ENCODE measurements at places on chromosomes 13 and 19.
A peak's percentile ranks its signal among the peaks of the same experiment; 100 is the strongest.

DNA sequence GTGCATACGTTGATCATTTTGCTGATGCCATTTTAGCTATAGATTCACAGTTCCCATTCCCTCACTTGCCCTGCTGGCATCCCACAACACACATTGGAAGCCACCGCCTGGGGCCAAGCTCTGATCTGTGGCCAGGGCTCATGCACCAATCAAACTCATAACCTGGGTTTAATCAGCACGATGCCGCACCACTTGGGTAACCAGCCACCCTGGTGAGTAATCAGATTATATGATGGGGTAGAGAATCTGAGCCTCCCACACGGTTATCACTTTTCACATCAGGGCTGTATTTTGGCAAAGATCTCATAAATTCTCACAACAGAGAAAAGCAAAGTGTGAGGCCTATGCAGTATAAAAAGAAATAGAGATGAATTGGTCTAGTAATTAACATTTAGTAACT lies 66.0 kb upstream of the TNFRSF19 start:
- no peak for DNase-seq

- DNase-seq, result no peak
Measured at GRCh38 chr13:77919921-77920294, 1.3 kb upstream of the EDNRB start.

- no peak for DNase-seq
Measured at GRCh38 chr13:30392681-30393045, 29.6 kb upstream of the UBE2L5 start.

GRCh38 chr13:73955977-73956500 lies 178.2 kb downstream of the KLF12 start:
- no peak for DNase-seq

GRCh38 chr13:31610270-31610998 lies 128.9 kb upstream of the RXFP2 start:
- DNase-seq, result peak; percentile 2

- DNase-seq, result no peak
Measured at GRCh38 chr19:7738023-7738422, 6.1 kb upstream of the CLEC4G start.

- DNase-seq, result peak; percentile 76
Measured at GRCh38 chr13:28181413-28181812, 43.1 kb downstream of the PAN3 start.

DNA sequence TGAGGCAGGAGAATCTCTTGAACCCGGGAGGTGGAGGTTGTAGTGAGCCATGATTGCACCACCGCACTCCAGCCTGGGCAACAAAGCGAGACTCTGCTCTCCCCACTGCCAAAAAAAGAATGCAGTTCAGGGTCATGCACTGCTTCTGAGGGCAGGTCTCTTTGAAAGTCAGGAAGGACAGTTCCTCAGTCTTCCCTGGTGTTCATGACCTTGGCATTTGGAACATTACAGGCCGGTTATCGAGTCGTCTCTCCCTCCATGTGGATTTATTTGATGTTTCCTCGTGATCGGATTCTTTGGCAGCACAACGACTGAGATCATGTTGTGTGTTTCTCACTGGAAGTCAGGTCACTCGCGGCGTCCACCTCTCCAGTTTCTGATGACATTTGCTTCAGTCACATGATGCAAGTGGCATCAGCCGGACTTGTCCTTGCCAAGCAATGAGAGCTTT lies 17.2 kb downstream of the FGF21 start:
- peak; percentile 19 for DNase-seq

DNA sequence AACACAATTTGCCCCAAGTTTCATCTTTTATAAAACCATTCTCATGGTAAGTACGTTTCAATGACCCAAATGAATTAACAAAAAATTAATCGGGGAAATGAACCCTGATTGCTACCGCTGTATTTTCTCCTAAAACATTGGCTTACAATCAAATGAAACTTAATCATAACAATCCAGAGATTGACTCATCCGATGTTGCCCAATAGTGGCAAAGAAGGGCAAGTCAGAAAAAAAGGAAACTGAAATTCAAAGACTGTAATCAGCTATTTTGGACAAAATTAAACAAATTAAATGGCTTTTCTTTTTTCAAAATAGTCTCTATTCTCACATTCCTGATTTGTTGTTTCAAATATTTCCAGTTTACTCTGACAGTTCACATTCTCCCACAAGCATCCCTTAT lies 3.9 kb upstream of the ACOD1 start:
- peak; percentile 46 for DNase-seq

- DNase-seq, result peak; percentile 93
Measured at GRCh38 chr13:107835339-107836018, 379.9 kb downstream of the LIG4 start.

- peak; percentile 54 for DNase-seq
Measured at GRCh38 chr13:98717256-98717655, 35.2 kb downstream of the SLC15A1 start.

DNA sequence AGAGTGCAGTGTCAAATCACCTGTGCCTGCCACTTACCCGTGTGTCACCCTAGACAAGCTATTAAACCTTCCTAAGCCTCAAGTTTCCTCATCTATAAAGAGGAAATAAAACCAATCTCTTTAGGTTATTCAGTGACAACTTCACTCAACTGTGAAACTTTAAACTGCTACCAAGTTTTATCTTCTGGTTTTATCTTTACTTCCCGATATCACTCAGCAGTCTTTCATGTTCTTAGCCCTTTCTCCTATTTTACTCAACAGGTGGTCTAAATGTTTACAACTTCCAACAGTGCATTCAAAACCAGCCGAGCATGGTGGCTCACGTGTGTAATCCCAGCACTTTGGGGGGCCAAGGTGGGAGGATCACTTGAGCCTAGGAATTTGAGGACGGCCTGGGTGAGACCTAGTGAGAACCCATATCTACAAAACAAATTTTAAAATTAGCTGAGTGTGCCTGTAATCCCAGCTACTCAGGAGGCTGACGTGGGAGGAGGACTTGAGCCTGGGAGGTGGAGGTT lies 59.6 kb downstream of the GPALPP1 start:
- DNase-seq, result peak; percentile 13

DNA sequence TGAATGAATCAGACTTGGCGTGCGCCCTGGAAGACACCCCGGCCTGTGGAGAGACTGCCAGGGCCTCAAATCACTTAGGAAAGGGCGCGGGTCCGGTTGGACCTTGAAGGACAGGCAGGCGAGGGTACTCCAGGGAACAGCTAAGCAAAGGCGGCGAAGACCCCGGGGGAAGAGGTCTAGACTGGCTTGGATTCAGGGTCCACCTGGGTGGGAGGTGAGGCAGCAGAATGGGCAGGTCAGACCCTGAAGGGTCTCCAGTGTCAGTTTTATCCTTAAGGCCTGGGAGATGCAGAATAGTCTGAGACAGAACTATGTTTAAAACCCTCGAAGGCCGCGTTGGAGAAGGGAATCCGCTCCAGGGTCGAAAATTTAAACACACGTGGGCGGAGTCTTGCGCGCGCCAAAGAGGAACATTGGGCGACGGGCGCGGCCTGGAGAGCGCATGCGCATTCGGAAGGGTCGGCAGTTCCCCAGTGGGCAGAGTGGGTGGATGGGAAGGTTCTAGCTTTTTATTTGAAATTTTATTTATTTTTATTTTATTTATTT lies 567 bp upstream of the SMG9 start:
- no peak for DNase-seq

DNA sequence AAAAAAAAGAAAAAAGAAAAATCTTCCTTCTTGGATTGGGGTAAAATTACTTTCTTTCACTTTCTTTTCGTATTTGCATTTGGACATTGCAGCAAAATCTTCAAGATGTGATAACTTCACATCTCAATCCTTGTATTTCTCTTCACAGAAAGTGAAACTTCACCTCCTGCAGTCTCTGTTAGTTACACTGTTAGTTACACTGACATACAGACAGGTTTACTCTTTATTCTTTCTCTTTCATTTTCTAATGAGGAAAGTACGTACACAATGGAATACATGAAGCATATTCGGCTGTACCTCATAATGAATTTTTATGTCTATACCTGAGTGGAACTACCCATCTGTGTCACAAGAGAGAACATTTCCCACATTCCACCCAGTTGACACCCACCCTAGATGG lies 459.1 kb upstream of the GPC6 start:
- DNase-seq, result no peak

GRCh38 chr19:47228937-47229675 lies 1.9 kb downstream of the BBC3 start:
- no peak for DNase-seq

DNA sequence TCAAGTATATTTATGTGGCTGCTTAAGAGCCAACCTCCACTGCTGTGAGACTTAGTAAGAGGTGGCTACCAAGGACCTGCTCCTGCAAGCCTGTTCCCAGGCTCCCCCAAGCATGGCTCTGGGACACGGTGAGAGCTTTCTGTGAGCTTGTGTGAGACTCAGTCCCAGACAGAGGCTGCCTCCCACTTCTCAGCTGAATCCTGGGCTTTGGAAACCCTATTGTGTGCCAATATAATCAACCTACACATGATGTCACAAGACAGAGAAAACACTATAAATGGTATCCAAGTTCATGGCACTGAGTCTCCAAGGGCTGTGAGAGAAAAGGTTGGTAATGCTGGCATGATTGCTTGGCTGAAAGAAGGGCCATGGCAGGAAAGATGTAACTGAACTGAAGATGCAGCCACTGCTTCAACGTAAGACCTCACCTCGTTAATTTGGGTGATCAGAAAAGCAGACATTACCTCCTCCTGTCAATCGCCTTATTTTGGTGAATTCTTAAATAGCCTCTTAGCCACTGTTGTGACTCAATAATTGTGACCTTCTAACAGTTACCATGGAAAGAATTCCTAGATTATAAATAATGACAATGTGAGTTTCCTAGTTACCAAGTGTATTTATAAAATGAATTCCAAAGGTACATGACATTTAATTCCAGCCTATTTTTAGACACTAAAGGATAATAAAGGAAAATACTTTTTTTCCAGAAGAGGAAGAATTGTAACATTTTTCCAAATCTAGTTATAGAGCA lies 332.0 kb downstream of the IRS2 start:
- DNase-seq, result no peak

GRCh38 chr13:39692660-39693438 lies 37.4 kb downstream of the COG6 start:
- DNase-seq, result no peak

- DNase-seq, result peak; percentile 64
Measured at GRCh38 chr19:14400951-14401431, 18.1 kb downstream of the DDX39A start.

- DNase-seq, result no peak
Measured at GRCh38 chr13:40031031-40031430, 375.6 kb downstream of the COG6 start.

- DNase-seq, result no peak
Measured at GRCh38 chr19:4597278-4597974, 37.9 kb upstream of the SEMA6B start.

- DNase-seq, result peak; percentile 73
Measured at GRCh38 chr19:20237773-20238623, 71.0 kb downstream of the ZNF486 start.

GRCh38 chr13:113298043-113298945 lies 1.3 kb downstream of the LAMP1 start:
- DNase-seq, result no peak

GRCh38 chr19:48740164-48740972 lies at the start of gene RASIP1:
TSS of gene RASIP1 (minus strand) at chr19:48740610. CDS start at chr19:48740282, 328 bp downstream.
- DNase-seq, result no peak

GRCh38 chr19:56838909-56839651 lies 1.4 kb downstream of the PEG3 start:
- DNase-seq, result peak; percentile 82

DNA sequence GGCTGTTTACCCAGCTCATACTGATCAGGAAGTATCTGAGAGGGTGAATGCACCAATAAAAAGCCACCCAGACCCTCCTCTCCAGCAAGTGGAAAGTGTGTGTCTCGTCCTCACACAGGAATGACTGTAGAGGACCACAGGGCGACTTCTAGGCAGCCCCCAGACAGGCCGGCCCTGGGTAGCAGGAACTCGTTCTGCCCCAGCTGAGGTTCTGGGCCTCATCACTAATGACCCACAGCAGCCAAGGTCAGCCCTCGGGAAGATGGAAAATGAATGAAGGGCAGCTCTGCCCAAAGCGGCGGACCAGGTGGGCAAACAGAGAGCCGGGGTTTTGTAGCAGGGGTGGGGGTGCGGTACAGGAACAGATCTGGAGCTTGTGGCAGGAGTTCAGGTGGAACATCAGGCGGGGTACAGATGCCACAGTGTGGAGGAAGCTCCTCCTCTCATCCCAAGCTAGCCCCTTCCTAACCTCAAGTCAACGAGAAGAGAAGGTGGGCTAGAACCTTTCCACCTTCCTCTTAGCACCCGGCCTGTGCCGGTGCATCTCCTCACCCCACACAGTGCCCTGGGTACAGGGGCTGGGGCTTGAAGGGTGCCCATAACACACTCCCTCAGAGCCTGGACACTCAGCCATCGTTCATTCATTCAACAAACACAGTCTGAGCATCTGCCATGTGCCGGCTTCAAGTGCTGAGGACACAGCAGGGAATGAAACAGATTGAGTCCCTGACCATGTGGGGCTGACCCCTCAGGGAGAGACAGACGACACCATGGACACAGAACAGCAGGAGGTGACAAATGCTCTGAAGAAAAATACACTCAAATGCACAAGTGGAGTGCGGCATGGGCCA lies 36.2 kb downstream of the RFX2 start:
- no peak for DNase-seq

GRCh38 chr19:36775768-36776167 lies 3.2 kb upstream of the ZNF850 start:
- no peak for DNase-seq

DNA sequence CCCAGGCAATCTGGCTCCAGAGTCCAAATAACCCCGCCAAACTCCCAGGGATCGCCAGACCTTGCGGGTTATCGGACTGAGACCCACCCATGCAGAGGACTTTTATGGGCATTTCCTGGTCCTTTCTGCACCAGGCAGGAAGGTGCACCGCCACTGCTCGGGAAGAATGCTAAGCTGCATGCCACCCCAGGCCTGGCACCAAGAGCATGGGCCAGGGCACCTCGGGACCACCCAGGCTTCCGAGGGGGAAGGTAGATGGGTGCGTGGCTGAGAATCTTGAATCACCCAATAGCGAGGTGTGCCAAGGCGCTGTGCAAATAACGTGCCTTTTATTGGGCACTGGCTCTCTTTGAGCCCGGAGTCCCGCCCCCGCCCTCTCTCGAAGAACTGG lies 422 bp upstream of the ZNF575 start:
- no peak for DNase-seq

DNA sequence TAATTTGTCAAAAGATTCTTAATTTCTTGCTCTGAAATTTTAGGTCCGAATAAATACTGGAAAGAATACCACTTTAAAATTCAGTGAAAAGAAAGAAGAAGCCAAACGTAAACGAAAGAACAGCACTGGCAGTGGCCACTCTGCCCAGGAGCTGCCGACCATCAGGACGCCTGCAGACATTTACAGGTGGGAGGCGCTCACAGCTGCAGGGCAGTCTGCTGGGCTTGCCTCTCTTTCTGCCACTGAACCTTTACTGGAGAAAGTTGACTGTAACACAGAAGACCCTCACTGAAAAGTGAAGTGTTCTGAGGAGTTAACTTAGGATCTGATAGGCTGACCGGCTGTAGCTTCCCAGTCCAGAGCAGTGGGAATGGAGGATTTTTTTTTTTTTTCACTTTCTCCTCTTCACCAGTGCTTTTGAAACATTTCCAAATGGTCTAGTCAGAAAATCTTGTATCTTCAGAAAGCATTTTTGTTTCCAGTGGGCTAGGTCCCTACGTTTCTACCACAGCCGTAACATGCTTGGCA lies 69.1 kb downstream of the URI1 start:
- DNase-seq, result no peak

Data from renal cortical epithelial cell (primary cell).